ENCODE measurements at places on chromosomes 11 and 22. TPM values are rescaled to one million over a fixed set of nuclear protein-coding genes. Genes with fewer than 3 reads are reported as not detected.
A peak's percentile ranks its signal among the peaks of the same experiment; 100 is the strongest.

ABTB2 gene
- total RNA-seq: 0.99 TPM

GRCh38 chr11:102830001-102830727 is 13.2 kb downstream of the MMP3 start:
- DNase-seq: peak; percentile 87

TTC17 gene
- 30.9 TPM for total RNA-seq

DNA sequence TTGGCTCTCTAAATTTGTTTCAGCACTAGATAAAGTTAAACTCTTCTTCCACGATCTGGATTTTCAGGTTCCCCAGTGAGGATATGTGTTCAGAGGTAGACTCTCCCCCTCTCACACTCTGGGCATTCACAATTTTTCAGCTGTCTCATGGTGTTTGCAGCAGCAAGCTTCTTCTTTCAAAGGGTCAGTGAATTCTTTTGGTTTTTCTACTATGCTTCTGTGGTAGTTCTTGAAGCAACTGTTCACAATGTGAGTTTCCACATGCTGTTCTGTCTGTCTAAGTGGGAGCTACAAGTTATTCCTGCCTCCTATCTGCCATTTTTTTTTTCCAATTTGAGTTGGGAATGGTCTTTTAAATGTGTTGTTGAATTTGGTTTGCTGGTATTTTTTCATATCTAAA is 25.4 kb downstream of the CNTF start:
- DNase-seq: no peak

Measured in foreskin keratinocyte (primary cell).